ENCODE measurements at places on chromosomes 16 and 17. TPM values are rescaled to one million over a fixed set of nuclear protein-coding genes. Genes with fewer than 3 reads are reported as not detected.

DNA sequence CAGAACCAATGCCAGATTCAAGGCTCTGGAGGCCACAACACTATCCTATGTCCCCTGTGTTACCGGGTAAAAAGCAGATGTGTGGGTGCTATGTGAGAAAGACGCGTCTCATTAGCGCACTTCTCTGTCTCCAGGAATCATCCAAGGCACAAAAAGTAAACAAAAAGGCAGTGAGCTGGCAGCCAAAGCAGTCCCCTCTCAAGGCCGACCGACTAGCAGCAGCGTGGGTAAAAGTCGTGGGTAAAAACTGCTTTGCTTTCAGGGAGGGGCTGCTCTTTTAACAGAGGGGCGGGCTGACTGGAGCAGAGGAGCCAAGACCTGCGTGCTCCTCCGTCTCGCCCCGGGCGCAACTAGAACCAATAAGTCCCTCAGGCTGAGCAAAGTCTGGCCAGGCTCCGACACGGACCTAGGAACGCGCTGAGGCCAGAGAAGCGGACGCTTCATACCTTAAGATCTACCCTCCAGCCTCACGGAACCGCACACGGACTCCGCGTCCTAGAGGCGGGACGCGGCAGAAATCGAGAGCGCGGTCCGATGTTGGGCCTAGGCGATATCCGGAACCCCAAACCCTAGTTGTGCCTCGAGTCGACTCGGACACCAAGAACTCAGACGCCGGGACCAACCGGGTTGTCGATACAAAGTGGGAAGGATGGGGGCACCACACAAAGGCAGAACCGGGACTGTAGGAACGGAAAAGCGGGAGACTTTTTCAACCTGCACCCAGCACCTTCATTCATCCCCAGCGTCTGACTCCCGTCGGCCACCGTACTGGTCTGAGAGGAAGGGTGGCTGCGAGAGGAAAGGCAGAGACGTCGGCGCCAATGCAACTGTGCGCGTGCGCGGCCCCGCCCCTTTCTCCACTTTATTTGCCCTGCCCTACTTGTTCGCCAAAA lies at the start of gene INTS2:
TSS of gene INTS2 (minus strand) at position 775 of the 893 bp plus-strand sequence. CDS start 1,338 bp downstream, outside the sequence.
- peak; percentile 88 for DNase-seq

DNA sequence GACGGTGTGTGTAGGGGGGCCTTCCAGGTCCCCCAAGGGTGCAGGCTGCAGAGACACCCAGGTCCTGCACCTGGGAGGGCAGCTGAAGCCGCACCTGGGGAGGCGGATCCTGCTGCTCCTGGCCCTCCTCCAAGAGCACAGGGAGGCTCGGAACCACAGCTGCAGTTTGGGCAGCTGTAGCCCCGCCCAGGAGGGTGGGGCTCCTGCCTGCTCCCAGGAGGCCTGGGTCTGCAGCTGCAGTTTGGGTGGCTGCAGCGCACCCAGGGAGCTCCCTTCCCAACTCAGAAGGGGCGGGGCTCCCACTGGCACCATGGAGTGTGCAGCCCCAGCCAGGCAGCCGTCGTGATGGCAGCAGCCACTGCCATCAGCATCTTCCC lies 69.4 kb upstream of the NKD1 start:
- DNase-seq: no peak

DNA sequence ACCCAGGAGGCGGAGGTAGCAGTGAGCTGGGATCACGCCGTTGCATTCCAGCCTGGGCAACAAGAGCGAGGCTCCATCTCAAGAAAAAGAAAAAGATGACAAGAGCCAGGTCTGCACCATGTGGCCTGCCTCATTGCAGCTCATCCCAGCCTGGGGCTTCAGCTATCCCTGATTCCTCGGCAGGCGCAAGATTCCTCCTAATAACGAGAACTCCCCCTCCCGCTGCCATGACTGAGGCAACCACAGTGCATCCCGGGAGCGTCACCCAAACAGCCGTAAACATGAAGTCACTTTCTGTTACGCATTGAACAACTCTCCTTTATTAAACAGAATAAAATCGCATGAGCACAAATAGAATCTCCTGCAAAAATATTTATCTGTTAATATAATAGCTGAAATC lies 120.6 kb downstream of the MGAT5B start:
- no peak for DNase-seq

DNA sequence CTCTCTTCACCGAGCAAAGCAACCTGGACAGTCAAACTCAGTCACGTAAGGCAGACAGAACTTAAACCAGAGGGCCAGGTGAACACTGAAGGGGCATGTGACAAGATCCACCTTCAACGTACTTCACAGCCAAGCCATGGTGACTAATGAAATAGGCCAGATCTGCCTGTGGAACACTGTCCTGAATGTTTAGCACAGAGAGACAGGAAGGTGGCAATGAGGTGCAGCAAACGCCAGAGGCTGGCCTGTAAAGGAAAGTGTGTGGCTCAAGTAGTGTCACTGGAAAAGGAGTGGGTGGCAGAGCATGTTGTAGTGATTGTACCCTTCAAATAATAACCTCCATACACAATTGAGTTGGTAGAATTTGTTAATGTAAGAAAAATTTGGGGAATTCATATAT lies 38.1 kb downstream of the SLC6A4 start:
- no peak for DNase-seq

GRCh38 chr17:74712756-74713155 lies at the start of gene CD300LF:
CD300LF (minus strand) TSS chr17:74712923; CDS start chr17:74712866, 57 bp downstream.
- no peak for DNase-seq

- DNase-seq: no peak
These were observed 64.8 kb downstream of the YPEL2 start for GRCh38 chr17:59396134-59396826.

DNA sequence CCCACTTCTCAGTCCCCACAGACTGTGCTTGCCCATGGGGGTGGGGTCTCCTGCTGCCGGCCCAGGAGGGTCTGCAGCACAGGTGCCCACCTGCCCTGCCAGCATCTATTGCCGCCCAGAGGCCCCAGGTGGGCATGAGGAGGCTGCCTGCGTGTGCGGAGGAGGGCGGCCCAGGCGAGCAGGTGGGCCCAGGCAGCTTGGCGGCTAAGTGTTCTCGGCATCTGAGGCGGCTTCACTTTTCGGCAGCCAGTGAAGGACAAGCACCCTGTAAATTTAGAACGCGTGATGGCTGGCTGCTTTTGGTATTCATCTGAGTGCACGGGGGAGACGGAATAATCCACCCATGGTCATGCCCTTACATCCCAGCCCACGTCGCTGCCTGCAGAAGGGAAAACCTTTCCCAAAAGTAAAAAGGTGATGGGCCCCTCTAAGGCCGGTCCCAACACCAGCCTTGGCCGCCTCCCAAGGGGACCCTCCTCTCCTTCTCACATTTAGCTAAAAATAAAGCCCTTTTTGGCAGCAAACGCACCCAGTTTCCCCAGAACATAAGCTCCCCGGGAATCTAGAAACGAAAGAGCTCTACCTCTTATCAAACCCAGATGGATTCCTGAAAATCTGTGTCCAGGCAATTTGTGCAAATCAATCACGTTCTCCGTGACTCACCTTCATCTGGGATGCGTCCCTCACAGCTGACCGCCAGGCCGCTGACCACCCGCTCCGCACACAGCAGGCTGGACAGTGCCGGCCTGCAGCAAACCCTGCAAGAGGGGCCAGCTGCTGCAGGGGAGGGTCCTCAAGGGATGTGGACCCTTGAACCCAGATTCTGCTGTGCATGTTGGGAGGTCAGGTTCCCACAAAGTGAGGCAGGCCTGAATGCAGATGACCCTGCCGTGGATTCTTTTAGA lies 79.4 kb downstream of the RBFOX3 start:
- no peak for DNase-seq

- no peak for DNase-seq
These were observed 41.7 kb downstream of the ZZEF1 start for GRCh38 chr17:4100883-4101756.

DNA sequence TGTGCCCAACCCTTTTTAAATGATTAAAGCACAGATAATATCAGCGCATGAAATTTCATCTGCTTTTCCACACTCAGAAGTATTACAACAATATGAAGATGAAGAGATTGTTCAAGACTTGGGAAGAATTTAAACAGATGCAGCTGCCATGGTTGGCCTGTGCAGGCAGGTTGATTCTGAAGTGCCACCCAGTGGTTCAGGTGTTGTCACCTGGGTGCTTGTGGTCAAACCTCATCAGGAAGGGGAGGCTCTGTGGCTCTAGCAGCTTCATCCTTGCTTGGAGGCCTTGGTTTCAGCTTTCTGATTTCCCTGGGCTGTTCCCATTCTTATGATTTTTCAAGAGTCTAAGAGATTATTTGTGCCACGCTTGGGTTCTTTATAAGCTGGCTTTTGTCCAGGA lies 22.2 kb upstream of the CLEC18C start:
- no peak for DNase-seq

- no peak for DNase-seq
These were observed 23.5 kb upstream of the PYY start for GRCh38 chr17:43976963-43977837.

- DNase-seq: no peak
These were observed 150.5 kb downstream of the KATNIP start for GRCh38 chr16:27700304-27700995.

- no peak for DNase-seq
These were observed 213.2 kb downstream of the NTN1 start for GRCh38 chr17:9234389-9234945.

- no peak for DNase-seq
These were observed 169.2 kb downstream of the LAT start for GRCh38 chr16:29154088-29154487.

DNA sequence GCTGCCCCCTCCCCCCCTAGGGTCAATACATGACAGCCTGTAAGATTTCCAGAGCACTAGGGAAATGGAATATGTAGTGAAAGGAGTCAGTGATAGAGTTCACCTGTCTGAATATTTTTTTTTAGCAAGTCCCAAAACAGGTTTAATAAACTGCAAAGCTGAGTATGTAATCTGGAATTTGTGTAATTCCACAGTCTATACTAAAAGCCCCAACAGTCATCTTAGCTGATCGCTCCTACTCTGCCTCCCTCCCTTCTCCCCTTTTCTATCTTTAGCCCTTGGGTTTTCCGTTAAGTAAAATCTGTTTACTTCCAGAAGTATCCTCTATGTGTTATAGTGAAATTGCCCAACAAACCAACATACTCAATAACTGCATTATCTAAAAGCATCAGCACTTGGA lies 3.5 kb downstream of the CDH13 start:
- no peak for DNase-seq

DNA sequence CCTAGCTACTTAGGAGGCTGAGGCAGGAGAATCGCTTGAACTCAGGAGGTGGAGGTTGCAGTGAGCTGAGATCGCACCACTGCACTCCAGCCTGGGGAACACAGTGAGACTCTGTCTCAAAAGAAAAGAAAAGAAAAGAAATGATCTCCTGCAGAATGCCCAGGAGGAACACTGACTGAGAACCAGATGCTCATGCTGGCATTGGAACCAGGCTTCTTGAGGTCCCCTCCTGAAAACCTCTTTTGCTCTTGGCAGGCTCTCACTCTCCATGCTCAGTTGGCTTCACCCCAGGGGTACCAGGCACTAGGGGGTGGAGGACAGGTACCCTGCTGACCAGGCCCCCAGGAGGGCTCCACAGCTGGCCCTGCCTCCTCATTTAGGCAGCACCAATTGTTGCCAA lies 8.5 kb upstream of the TNFRSF17 start:
- no peak for DNase-seq

GRCh38 chr17:75352079-75352569 lies 53.4 kb downstream of the GRB2 start:
- DNase-seq: no peak

DNA sequence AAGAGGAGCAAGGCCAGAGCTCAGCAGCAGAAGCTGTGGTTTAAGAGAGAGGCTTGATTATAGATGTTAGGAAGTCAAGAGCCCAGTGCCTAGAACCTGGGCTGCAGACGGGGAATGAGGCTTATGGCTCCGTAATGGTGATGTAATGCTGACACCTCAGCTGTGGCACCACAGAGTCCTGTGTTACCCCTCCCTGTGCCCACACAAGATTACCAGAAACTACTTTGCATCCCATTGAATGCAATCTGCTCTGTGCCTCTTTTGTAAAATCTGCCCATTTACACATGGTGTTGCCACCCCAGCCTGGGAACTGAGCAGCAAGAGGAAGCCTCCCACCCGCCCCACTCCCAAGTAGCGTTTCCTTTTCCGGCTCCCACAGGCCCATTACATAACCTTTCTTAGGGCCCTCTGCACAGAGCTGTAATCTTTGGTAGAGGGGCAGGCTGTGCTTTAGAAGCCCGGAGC lies 57.0 kb downstream of the PITPNC1 start:
- no peak for DNase-seq

DNA sequence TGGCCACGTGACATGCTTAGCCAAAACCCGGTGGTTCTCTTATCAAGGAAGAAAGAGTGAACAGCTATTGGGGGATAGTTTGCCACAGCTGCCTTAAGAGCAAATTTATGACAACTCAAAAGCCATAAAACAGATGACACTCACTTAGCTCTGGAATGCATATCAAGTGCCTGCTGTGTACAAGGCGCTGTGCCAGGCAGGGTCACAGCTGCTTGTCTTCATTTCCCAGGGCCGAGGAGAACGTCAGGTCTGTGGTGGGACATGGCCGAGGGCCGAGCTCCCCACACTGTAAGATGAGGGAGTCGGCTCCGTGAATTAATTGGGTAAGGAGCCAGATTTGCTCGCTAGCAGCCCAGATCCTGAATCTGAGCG lies 14.0 kb downstream of the EEF2K start:
- DNase-seq: no peak

- DNase-seq: no peak
These were observed 40.6 kb downstream of the ABCA10 start for GRCh38 chr17:69188064-69188463.

GRCh38 chr17:7367083-7367482 lies 12.1 kb downstream of the TMEM95 start:
- no peak for DNase-seq

GRCh38 chr17:48548523-48549280 lies 3.8 kb upstream of the HOXB2 start:
- DNase-seq: no peak

- DNase-seq: no peak
These were observed 61.1 kb upstream of the CIBAR2 start for GRCh38 chr16:85173146-85173980.

Gene LDHD
- total RNA-seq: not detected

Gene CNTNAP1
- 19.4 TPM for total RNA-seq

Gene CIITA
- not detected for total RNA-seq

Gene CDH13
- total RNA-seq: 1.1 TPM

Gene SOCS7
- 35.3 TPM for total RNA-seq

Gene SOCS1
- total RNA-seq: 1.7 TPM

Gene CA10
- total RNA-seq: not detected

Gene SOST
- total RNA-seq: not detected

Gene EME2
- 37.0 TPM for total RNA-seq

Gene DLG4
- total RNA-seq: 51.4 TPM

Gene C17orf113
- total RNA-seq: 2.0 TPM

Gene FGF11
- 6.0 TPM for total RNA-seq

Gene GPR179
- total RNA-seq: 0.20 TPM

Gene PPP1R27
- total RNA-seq: not detected

Gene NPIPB2
- total RNA-seq: 10.1 TPM

Gene TEX14
- 0.48 TPM for total RNA-seq

Gene KRT24
- total RNA-seq: not detected

Gene ZNF174
- total RNA-seq: 12.8 TPM

Gene STX8
- total RNA-seq: 56.6 TPM
